ENCODE measurements at places on chromosomes 5 and 9. TPM values are rescaled to one million over a fixed set of nuclear protein-coding genes. Genes with fewer than 3 reads are reported as not detected.

The LMNB1 gene
- 2.6 TPM for total RNA-seq

The INSYN2B gene
- not detected for total RNA-seq

The TNFSF8 gene
- 0.22 TPM for total RNA-seq

The IFNK gene
- not detected for total RNA-seq

The PPP3R2 gene
- not detected for total RNA-seq

The CCNJL gene
- total RNA-seq = 5.5 TPM

The ENHO gene
- total RNA-seq = 0.75 TPM

The DIPK1B gene
- 45.1 TPM for total RNA-seq

The WDR38 gene
- not detected for total RNA-seq

The CYLC2 gene
- not detected for total RNA-seq

The IL4 gene
- not detected for total RNA-seq

The MLANA gene
- not detected for total RNA-seq

The OR13C9 gene
- total RNA-seq = not detected

The SLC46A2 gene
- total RNA-seq = 0.43 TPM

The FAM221B gene
- not detected for total RNA-seq

GRCh38 chr5:56432321-56432720 is 199.2 kb upstream of the ANKRD55 start:
- DNase-seq = no peak

- no peak for DNase-seq
Observed at GRCh38 chr5:132096904-132097303, 23.3 kb downstream of the CSF2 start.

DNA sequence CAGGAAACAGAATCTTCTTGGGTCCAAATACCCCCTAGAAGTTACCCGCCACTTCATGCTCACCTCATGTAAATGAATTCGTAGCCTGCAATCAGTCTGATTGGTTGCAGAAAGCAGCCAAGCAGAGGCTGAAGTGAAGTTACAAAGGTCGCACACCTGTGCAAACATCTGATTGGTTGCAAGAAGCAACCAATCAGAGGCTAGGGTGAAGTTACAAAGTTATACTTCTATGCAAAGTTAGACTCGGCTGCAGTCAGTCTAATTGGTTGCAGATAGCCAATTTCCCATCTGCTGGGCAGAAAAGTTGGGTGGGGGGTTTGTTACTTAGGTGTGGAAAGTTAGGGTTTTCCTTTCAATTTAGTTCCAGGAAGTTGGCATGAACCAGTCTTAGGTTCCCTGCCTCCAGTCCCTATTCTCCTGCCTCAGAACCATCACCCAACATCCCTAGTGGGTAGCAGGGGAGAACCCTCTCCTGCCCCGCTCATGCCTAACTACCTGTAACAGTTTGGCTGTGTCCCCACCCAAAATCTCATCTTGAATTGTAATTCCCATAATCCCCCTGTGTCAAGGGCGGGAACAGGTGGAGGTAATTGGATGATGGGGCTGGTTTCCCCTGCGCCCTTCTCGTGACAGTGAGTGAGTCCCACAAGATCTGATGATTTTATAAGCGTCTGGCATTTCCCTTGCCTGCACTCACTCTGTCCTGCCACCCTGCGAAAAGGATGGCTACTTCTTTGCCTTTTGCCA is 1.2 kb upstream of the RUSC2 start:
- no peak for DNase-seq

DNA sequence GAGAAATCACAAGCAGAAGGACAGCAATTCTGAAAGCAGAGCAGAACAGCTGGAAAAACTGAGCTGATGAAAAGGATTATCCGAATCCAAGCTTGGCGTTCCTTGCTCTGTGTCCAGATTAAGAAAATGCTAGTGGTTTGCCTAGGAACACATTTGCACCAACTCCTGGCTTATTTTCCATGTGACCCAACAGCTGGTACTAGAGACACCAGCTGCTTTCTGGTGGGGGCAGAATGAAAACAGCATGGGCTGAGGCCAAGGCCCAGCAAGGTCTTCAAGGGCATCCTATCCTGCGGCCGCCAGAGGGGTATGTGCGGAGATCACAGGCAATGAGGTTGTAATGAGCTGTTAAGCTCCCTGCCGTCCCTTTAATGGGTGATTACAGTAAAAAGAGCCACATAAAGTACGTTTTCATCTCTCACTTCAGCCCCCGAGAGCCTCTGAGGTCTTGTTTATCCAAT is 131.5 kb downstream of the DOCK8 start:
- DNase-seq = no peak

- no peak for DNase-seq
Observed at GRCh38 chr9:17165764-17166163, 30.9 kb downstream of the CNTLN start.

GRCh38 chr5:108266242-108266641 is 115.7 kb downstream of the FBXL17 start:
- no peak for DNase-seq

- DNase-seq = no peak
Observed at GRCh38 chr5:13478831-13479465, 465.5 kb downstream of the DNAH5 start.

DNA sequence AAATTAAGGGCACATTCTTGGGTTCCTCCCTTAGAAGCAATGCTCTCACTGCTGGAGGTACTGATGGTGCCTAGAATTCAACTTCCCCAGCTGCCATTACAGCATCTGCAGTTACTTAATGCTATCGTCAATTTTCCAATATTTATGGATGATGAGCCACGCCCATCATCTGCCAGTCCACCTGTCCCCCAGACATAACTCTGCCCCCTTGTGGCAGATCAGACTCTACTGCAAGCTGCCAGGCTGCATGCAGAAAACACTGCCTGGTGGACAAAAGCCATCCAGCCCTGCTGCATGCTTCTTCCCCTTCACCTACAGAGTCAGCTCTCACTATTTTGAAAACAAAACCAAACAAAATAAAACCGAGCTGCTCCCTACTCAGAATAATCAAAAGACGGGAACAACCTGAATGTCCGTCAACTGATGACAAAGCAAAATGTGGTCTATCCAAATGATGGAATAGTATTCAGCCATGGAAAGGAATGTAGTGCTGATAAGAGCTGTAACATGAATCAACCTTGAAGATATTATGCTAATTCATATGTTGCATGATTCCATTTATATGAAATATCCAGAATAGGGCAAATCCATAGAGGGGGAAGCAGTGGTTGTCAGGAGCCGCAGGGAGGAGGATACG is 66.4 kb downstream of the RETREG1 start:
- no peak for DNase-seq

DNA sequence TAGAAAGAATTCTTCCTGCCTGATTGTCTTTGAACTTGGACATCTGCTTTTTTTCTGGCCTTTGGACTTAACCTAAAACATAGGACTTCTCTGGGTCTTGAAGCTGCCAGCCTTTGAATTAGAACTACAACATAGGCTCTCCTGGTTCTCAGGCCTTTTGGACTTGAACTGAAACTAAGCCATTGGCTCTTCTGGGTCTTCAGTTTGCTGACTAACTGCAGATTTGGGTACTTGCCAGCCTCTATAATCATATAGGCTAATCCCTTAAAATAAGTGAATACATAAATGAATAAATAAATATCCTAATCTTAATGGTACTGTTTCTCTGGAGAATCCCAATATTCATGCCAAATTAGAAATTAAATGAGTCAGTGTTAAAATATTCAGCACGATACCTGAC is 473.4 kb upstream of the PAPPA start:
- DNase-seq = no peak

DNA sequence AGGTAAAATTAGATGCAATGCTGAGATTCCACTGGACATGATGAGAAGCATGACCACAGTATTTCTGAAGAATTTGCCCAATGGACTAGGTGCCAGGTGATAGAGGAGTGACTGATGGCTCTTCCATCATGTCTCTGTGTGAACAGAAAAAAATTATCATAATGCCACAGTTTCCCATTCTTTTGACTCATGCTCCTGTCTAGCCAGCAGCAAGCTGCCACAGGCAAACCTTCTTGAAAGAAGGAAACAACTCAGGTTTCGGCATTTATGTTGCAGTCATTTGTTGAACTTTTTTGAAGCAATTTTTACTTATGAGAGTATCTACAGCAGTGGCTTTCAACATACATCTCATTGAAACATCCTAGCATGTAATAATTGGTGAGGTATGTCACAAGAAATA is 284.8 kb upstream of the CD180 start:
- DNase-seq = no peak

DNA sequence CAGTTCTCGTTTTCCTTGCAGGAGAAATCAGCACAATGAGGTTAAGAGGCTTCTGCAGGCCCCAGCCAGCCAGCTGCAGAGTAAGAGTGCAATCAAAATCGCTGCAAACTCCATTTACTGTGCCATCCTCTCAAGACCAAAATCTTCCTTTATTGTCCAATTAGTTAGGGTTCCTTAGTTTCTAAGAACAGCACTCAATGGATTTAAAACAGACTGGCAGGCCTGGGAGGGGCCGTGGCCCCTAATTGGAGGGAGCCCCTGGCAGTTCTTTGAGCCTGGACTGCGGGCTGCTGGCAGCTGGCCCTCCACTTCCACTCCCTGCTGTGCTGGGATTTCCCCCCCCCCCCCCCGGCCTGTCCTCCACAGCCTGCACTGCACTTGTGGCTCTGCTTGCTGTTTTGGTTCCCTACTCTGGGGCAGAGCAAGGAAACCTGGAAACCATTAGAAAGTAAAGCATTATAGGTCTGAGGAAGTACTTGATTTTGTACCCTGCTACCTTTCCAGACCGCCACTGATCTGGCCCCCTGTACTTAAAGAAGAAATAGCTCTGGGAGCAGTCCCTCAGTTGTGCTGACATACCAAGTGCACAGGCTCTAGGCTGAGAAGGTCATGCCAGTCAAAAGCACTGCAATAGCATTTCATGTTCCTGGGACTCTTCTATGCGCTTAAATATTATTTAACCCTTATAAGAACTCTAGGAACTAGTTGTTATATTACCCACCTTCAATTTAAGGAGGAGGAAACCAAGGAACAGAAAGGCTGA is 129.0 kb downstream of the APBA1 start:
- DNase-seq = no peak

GRCh38 chr9:20012232-20012631 is 223.4 kb upstream of the SLC24A2 start:
- DNase-seq = no peak

GRCh38 chr5:194603-195209 is 3.4 kb downstream of the LRRC14B start:
- no peak for DNase-seq

- no peak for DNase-seq
Observed at GRCh38 chr5:97627272-97627671, 444.2 kb upstream of the RIOK2 start.

DNA sequence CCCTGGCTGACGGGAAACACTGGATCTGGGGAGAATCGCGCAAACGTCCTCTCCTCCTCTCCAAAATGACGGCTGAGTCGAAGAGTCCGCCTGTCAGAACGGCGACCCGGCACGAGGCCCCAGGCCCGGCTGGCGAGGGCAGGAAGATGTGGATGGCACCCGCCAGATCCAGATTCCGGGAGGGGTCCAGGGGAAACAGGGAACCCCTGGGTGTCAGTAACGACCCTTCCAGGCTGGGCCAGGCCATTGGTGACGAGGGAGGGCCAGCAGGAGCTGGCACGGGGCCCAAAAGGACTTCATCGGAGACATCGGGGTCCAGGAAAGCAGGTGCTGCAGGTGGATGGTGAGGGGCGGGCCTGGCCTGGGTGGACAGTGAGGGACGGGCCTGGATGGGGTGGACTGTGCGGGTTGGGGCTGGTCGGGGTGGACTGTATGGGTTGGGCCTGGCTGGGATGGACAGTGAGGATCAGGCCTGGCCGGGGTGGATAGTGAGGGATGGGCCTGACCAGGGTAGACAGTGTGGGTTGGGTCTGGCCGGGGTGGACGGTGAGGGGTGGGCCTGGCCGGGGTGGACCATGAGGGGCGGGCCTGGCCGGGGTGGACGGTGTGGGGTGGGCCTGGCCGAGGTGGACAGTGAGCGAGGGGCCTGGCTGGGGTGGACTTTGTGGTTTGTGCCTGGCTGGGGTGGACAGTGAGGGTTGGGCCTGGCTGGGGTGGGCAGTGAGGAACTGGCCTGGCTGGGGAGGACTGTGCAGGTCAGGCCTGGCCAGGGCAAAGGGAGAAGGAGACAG is 14.0 kb downstream of the SLC6A3 start:
- DNase-seq = no peak

GRCh38 chr5:120380644-120381043 is 83.5 kb upstream of the PRR16 start:
- no peak for DNase-seq

- DNase-seq = no peak
Observed at GRCh38 chr5:55657443-55657842, 54.7 kb downstream of the SLC38A9 start.

DNA sequence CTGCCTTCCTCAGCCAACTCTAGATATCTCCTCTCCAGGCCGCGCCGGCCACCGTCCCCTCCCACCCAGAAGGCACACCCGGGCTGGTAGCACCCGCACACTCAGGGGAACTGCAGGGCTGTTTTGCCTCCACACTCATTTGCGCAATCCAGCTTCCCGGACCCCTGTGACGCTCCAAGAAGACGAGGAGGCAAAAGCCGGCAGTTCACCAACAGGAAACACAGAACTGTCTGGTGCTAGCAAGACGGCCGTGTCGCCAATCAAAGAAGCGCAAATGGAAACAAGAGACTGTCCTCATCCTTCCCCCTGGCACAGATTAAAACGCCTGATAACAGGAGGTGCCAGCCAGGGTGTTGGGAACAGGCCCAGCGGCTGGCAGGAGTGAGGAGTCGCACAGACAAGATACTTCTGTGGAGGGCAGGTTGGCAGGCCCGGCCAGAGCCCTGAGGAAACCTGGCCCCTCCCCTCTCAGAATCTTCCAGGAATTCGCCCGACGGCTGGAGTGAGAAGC is 7.8 kb downstream of the AGPAT2 start:
- peak; percentile 79 for DNase-seq

GRCh38 chr9:95605816-95606488 is 89.2 kb upstream of the PTCH1 start:
- no peak for DNase-seq

DNA sequence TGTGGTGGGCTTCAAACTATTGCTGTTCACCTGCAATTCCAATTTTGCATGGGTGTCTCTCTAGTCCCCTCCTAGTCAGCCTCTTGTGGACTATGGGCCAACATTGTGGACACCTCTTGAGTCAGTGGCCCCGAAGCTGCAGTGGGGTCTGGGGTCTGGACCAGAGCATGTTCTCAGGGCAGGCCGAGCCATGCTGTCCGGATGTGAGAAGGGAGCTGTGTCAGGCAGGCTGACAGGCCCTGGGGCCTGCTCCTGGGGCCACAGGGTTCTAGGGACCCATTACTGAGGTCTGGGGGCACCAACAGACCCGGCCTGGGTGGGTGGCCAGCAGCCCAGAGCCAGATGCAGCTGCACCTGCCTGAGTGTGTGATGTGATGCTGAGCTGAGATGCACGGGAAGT is 16.5 kb upstream of the IRX4 start:
- no peak for DNase-seq

DNA sequence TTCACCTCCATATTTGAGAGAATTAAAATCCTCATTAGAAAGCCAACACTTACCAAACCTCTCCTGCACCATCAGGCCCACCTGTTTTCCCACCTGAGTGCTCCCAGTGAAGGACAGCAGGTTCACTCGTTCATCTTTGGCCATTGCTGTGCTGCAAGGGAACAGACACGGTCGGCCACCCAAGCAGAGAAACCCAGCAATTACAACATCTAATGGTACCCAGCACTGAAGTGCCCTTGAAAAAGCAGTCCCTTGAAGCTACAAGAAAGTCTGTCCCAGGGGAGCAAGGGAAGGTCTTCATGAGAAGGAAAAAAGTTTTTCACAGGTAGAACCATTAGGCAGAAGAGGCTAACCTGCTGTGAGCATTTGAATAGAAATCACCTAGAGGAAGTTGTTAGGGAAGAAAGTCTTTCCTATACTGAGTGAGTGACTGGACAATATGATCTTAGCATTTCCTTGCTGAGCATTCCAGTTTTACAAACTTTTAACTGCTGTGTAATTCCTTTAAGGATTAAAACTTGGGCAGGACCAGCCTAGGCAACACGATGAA is 26.7 kb downstream of the ALDH7A1 start:
- no peak for DNase-seq
